NCI-H187 treated with DMSO at 0.1 percent for 48 hours (cell line): ENCODE measurements at places on chromosomes 6 and 20.
A peak's percentile ranks its signal among the peaks of the same experiment; 100 is the strongest.

GRCh38 chr6:45558858-45559257 is 181.1 kb upstream of the SUPT3H start:
- no peak for DNase-seq

DNA sequence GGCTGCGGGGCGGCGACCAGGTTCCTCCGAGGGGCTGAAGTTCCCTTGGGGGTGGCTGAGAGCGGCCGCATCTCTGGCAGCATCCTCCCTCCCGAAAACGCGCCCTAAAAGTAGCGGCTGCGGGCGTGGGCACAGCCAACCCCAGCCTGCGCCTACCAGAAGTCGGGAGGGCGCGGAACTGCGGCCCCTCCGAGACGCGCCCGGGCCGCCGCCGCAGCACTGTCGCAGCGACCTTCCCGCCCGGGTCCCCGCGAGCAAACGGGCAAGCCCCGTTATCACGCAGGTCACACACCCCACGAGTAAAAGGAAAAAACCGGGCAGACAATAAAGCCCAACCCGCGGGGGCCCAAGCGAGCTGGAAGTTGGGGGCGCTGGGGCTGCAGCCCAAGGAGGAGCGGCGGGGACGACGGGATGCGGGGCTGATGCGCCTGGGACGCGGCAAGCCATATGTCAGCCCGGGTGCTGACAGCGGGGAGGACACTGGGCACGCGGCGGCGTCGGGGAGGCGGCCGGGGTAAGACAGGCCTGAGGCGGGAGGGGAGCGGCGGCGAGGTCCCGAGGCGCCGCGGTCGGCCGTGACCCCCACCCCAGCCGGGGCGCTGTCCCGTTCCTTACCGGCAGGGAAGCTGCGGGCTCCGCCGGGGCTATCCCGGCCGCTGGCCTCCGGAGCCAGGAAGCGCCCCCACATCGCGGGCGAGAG is 659 bp downstream of the CEP85L start:
- no peak for DNase-seq

DNA sequence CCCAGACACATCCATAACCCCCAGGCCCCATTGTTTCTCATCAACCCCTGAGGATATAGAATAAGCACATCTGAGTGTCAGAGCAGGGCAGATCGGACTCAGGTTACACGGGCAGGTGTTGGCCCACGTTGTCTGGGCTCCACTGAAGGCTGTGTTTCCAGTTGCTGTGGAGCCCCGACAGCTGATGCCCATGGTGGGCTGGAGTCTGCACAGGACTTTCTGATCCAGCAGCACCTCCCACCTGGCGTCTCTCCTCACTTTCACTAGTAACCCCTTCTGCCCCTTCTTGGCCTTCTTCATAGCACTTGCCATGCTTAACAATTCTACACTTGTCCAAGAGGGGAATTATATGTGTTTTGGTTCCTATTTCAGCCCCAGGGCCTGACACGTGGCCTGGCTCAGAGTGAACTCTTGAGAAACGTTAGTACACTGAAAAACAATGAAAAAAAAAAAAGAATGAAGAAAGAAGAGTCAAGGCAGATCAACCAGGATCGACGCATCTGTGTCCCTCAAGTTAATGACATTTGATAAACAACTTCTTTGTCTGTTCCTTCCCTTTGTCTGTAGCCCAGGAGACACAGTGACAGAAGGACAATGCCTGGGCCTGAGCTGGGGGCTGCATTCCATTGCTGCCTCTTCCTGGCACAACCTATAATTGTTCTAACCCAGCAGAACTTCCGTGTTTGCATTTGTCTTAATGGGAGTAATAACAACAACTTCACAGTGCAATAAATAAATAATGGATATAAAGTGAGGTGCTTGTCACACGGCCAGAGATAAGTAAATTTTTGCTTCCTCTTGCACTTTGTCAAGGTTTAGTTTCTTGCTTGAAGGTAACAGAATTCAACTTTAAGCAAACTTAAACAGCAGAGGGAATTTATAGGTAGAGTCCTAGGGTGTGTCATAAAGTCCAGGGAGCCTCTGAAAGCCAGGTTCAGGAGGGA is 224.2 kb upstream of the SSTR4 start:
- DNase-seq: no peak

GRCh38 chr20:32035426-32035779 is 16.6 kb upstream of the HCK start:
- DNase-seq: no peak

DNA sequence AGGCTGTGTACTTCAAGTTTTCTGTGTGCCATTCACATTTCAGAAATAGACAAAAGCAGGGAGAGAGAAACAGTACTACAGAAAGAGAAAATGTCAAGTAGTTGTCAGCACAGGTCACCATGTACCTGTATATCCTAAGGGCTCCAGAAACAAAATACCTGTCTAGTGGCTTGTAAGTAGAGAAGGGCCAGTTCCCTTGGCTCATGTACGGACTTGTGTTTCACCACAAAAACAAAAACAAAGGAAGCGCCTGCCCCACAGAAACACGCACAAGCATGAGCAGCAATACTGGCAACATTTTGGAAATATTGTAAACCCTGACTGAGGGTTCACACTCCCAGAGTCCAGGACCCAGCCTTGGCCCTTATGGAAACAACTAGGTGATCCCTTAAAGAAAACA is 44.3 kb downstream of the CNKSR3 start:
- no peak for DNase-seq

DNA sequence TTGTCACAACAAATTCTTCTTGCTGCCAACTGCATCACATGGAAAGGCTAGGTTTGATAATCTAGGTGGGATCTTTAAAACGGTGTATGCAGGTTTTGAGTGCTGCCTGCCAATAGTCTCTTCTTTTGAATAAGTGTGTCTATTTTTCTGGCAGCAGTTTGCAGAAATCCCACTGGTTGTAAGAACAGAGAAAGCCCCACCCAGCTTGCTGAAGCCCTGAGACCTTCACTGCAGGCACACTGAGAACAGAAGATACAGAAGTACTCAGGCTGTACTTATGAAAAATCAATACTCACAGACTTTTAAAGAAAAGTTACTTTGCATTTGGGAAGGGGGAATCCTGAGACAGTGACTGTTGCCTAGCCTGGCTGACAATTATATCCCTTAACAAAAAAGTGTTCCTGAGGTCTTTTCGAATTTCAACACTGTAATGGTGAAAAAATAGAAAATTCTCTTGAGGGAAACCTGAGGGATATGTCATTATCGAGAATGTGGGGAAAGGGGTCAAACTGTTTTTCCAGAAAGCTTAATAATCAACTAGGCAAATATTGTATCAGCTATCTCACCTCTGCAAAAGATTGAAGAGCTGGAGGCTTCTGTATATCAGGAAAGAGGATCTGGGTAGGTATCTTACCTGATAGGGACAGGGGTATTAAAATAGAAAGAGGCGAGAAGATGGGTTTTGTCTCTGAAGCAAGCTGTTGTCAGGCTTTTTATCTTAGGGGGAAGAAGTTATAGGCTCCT is 199.9 kb downstream of the LRFN2 start:
- DNase-seq: no peak

- DNase-seq: no peak
These were observed 168.8 kb upstream of the RNF217 start for GRCh38 chr6:124793398-124793797.

DNA sequence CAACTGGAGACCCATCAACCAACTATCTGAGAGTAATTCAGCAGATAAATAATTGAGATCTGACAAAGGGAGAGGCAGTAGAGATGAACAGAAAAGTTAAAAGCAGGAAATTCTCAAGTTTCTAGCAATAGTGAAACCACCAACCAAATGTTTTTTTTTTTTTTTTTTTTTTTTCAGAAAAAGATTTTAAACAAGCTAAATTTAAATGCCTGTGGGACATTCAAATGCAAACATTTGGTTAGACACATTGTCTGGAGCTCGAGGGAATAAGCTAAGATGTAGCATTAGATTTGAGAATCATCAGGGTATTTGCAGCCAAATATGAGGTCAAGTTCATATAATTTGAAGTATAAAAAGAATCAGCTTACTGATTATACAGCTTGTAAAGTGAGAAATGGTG is 16.4 kb downstream of the RANBP9 start:
- no peak for DNase-seq

- peak; percentile 4 for DNase-seq
These were observed 9.5 kb downstream of the C20orf202 start for GRCh38 chr20:1212607-1213396.

- no peak for DNase-seq
These were observed 1.1 kb downstream of the PTCHD4 start for GRCh38 chr6:48109944-48110343.

GRCh38 chr6:4788953-4789584 is 12.9 kb downstream of the CDYL start:
- DNase-seq: no peak

GRCh38 chr20:10619427-10619826 is 54.4 kb downstream of the JAG1 start:
- no peak for DNase-seq

DNA sequence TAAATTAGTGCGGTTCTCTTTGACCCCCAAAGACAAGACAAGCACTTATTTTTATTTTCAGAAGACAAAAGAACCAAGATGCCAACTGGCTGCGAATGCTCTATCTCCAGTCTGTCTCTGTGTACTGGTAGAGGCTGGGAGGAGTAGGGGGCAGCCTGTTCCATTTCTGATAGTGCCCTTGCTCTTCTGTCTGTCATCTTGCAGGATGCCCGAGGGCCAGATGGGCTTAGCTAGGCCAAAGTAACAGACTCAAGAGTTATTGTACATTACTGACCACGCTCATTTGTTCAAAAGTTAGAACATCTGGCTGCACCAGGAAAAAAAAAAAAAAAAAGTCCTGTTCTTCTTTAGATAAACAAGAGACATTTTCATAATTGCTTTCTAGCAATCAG is 198.1 kb upstream of the UST start:
- DNase-seq: no peak

DNA sequence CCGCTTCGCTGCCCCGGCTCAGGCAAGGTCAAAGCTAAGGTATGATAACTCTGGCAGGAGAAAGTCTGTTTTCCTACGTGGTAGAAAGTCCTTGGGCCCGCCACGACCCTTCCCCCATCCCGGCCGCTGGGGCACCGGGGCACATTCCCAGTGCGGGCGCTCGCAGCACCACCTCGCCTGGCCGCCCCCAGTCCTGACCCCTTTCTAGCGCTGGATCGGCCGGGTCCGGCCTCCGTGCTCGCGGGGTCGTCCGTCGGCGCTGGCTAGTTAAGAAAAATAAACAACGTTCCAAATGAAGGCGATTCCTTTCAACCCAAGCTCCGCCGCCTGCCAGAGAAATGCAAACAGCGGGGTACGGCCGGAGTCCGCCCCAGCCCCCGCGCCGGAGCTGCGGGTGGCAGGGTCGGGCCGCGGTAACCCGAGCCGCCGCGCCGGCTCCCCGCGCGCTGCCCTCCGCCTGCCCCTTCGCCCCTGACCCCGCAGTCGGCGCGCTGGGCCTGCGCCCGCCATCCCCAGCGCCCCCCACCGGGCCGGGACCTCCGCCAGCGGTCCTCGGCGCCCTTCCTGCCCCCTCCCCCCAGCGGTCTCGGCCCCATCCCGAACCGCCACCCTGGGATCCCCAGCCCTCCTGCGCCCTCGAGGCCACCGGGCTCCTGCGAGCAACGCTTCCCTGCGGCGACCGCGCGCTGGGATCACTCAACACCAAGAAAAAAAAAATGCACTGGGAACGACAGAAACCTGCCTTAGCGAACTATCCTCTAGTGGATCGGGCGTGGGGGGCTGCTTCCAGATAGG is 37.6 kb downstream of the NCR2 start:
- no peak for DNase-seq

DNA sequence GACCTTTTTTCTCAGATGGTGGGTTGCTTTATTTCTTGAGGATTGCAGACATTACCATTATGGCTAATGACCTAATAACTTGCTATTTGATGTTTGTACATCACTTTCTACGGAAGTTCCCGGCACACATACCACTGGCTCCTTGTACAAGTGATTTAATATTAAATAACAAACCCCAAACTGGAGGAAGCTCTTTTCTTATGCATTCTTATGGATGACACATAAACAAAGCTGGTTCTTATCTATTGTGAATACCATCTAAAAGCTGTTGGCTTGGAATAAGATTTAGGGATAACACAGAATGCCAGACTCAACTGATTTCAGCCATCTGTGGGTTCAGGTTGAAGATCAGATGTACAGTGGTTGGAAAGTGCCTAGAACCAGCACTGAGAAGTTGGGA is 272.6 kb downstream of the TSHZ2 start:
- DNase-seq: no peak

DNA sequence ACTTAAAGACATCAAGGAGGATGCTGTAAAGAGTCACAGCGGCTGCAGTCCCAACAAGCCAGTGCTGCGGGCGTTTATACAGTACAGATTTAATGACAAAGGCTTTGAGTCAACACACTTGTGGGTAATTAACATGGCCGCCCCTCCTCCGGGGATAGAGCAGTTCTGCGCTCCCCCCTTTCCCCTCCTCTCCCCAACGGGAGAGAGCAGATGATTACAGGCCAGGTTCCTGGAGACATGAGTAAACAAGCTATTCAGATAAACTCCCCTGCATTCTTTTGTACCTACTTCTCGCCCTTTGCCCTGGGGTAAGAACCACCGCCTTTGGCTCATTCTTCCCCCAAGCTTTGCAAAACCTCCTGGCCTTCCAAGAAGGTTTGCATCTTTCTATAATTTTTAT is 23.6 kb upstream of the FABP7 start:
- DNase-seq: no peak
